ENCODE measurements at places on chromosomes 3 and 15.
A peak's percentile ranks its signal among the peaks of the same experiment; 100 is the strongest.

GRCh38 chr3:15269091-15269989 is 63.0 kb downstream of the SH3BP5 start:
- peak; percentile 53 for DNase-seq

DNA sequence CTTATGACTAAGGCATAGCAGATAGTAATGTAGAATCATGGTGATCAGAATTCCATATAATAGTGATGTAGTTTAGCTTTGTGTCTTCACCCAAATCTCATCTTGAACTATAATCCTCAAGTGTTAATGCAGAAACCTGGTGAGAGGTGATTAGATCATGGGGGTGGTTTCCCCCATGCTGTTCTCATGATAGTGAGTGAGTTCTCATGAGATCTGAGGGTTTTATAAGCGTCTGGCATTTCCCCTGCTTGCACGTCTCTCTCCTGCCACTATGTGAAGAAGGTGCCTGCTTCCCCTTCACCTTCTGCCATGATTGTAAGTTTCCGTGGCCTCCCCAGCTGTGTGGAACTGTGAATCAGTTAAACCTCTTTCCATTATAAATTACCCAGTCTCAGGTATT is 138.7 kb upstream of the CBLB start:
- no peak for DNase-seq

GRCh38 chr15:101679806-101680205 is 27.6 kb upstream of the TM2D3 start:
- DNase-seq: no peak

DNA sequence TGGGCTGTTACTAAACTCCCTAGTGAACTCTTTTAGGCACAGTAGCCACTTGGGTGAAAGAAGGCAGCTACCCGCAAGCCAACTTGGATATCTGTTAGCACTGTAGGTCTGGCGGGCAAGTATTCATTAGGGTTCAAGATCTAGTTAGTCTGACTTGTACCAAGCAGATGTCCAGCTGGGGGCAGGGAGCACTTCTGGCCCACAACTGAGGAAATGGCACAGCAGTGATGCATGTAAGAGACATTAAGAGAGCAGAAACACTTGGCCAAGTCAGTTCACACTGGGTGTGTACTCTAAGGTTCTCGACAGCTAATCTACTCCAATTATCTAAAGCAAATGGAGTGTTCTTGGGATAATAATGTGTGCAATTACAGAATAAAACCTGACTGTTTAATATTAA is 131.7 kb downstream of the CTNNB1 start:
- no peak for DNase-seq

- DNase-seq: no peak
Measured at GRCh38 chr3:15651396-15651795, 49.9 kb downstream of the BTD start.

DNA sequence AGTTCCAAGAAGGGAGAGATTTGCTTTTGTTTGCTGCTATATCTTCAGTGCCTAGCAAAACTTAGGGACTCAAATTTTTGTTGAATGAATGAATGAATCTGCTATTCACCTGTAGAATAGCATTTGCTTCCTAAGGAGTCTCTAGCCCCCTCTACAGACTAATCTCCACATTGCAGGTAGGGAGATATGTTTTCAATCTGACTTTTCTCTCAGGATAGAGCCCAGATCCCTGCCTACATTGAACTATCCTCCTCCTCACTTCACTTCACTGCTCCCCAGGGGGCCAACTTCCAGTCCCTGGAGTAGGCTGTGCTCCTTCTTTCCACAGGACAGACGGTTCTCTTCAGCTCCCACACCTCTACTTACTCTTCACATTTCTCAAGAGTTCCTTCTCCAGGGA is 81.9 kb upstream of the PTX3 start:
- DNase-seq: no peak

DNA sequence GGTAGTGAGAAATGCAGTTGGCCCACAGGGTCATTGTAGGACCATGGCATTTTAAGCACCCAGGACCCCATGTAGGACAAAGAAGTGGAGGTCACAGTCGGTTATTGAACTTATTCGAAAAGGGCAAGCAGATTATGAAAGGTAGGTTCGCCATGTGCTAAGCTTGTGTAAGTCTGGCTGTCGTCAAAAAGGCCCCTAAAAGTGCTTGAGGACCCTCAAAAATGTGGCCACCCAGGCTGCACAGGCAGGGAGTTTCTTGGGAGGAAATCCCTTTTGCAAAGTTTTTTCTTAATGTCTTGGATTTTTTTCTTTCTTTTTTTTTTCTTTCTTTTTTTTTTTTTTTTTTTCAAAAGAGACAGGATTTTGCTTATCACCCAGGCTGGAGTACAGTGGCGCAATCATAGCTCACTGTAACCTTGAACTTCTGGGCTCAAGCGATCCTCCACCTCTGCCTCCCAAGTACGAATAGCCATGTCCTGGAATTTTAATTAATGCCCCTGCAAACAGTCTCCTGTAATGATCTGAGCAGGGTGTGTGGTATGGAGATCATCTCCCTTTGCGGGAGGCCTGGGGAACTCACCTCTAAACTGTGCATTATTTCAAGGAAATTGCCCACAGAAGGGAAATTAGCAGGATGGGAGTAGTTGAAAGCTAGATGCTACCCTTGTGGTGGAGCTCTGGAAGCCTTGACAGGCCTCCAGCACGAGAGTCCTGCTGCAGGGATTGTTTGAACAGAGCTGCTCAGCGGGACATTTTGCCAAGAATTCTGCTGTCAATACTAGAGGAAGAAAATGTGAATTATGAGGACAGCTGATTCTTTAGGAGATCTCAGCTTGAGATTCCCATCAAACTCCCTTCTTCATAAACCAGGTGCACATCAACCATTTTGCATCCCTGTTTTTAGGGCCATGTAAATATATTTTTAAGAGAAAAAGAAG is 28.4 kb downstream of the THSD4 start:
- DNase-seq: no peak

- no peak for DNase-seq
Measured at GRCh38 chr15:33094336-33094735, 100.2 kb downstream of the FMN1 start.

DNA sequence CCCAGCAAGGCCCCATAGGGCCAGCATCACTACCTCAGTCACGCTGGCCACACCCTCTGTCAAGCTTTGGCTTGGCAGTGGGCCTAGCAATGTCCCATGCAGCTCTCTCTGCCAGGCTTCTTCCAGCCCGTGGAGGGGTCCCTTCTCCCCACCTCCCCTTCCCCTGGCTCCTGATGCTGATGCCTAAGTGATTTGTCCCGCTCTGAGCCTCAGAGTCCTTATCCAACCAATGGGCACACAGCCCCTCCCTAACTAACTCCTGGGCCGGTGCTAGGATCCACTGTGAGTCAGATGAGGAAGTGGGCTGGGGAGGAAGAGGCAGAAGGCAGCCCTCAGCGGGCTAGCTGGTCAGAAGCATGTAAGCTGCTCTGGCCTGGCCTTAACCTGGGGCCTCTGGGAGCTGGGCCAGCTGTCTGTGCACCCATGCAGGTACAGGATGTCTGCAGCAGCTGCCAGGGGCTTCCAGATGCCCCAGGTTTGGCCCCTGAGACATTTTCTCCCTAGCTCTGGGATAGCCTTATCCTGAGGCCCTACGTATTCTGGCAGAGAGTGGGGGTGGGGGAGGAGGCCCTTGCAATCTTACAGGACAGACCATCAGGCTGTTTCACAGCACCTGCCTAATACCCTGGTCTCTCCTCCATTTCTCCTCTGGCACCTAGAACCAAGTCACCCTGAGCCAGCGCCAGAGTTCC is 740 bp upstream of the ZBTB47 start:
- peak; percentile 35 for DNase-seq

GRCh38 chr3:52895418-52895817 is 1.9 kb downstream of the STIMATE start:
- no peak for DNase-seq

GRCh38 chr3:101865751-101866509 is 16.6 kb downstream of the NFKBIZ start:
- no peak for DNase-seq

DNA sequence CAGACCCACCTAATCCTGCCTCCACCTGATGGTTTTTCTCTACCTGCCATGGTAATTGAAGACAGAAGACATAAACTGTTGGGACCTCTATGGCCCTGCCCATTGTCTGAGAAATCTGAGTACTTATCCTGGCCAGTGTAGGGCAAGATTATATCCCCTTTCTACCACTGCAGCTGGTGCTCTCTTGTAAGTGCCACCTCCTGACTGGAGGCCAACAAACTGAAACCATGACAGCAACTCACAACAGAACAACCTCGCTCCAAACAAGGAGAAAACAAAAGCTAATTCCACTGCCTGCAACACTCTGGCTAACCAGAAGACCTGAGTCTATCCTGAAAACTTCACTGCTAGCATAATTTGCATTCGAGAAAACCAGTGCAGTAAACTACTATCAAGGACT is 82.9 kb downstream of the CLDN1 start:
- no peak for DNase-seq

DNA sequence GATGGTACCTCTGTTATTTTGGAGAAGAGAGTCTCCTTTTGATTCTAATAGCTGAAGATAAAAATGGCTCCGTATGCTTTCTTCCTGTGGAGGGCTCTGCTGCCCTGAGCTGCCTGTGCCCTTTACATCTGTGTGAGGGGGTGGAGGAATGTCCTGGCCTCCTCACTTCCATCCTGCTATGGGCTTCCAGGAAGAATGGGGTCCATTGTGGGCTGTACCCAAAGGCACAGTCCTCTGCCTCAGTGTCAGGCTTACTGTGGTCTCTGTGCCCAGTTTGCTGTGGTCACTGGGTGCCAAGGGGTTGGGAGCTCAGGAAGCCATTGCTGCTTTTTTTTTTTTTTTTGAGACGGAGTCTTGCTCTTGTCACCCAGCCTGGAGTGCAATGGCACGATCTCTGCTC is 14.4 kb downstream of the DAG1 start:
- no peak for DNase-seq

DNA sequence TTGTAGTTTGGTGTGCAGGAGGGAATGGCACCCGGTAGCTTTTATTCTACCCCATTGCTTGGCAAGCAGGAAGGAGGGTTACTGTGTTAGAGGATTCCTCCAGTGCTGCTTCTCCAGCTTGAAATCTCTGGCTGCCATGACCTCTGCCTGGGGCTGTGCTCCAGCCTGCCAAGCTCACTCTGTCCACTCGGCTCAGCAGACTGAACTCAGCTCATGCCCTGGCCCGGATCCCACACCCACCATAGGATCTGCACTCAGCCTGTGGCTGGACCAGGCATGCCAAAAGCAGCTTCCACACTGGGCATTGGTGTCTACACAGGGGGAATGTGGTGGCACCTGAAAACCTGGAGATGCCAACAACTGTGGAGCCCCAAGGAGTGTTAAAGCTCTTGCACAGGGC is 26.3 kb downstream of the CLDN16 start:
- DNase-seq: no peak

GRCh38 chr3:78183906-78184599 is 1144.2 kb downstream of the ROBO2 start:
- DNase-seq: no peak

Measured in GM04504 (cell line).